Activated T-cell treated with anti-CD3 and anti-CD28 coated beads, Interleukin-2, amount 50 U/mL, for 24 hours (primary cell): ENCODE measurements at places on chromosomes 16 and 17.
A peak's percentile ranks its signal among the peaks of the same experiment; 100 is the strongest.

- peaks cover 20% of the 10 kb centered on the region for H3K4me1 ChIP-seq
- DNase-seq = peak; percentile 45
- H3K27me3 ChIP-seq = peaks cover 42% of the 10 kb centered on the region
- peaks cover 2% of the 10 kb centered on the region for H3K36me3 ChIP-seq
- peak overlapping the region; percentile 26 for H3K27ac ChIP-seq
Measured at GRCh38 chr16:2468233-2468724, 2.8 kb upstream of the NTN3 start.

GRCh38 chr16:49259330-49259729 is 22.3 kb downstream of the CBLN1 start:
- no peaks in the 10 kb centered on the region for H3K36me3 ChIP-seq
- H3K27me3 ChIP-seq = peaks cover 4% of the 10 kb centered on the region
- no peaks in the 10 kb centered on the region for H3K4me1 ChIP-seq
- H3K27ac ChIP-seq = no peak overlapping the region

GRCh38 chr16:31128711-31129567 is 6.6 kb downstream of the PRSS8 start:
- peak overlapping the region; percentile 65 for H3K27ac ChIP-seq
- H3K4me1 ChIP-seq = peaks cover 2% of the 10 kb centered on the region
- DNase-seq = no peak
- peaks cover 87% of the 10 kb centered on the region for H3K36me3 ChIP-seq

- H3K27ac ChIP-seq = no peak overlapping the region
- H3K27me3 ChIP-seq = no peaks in the 10 kb centered on the region
- DNase-seq = no peak
- peaks cover 31% of the 10 kb centered on the region for H3K36me3 ChIP-seq
- H3K4me3 ChIP-seq = no peak overlapping the region
Measured at GRCh38 chr16:495127-495748, 32.3 kb upstream of the CAPN15 start.

- H3K4me1 ChIP-seq = peaks cover 12% of the 10 kb centered on the region
- no peak overlapping the region for H3K4me3 ChIP-seq
- H3K27ac ChIP-seq = no peak overlapping the region
- no peak for DNase-seq
Measured at GRCh38 chr17:80224683-80225082, 4.5 kb downstream of the SLC26A11 start.

DNA sequence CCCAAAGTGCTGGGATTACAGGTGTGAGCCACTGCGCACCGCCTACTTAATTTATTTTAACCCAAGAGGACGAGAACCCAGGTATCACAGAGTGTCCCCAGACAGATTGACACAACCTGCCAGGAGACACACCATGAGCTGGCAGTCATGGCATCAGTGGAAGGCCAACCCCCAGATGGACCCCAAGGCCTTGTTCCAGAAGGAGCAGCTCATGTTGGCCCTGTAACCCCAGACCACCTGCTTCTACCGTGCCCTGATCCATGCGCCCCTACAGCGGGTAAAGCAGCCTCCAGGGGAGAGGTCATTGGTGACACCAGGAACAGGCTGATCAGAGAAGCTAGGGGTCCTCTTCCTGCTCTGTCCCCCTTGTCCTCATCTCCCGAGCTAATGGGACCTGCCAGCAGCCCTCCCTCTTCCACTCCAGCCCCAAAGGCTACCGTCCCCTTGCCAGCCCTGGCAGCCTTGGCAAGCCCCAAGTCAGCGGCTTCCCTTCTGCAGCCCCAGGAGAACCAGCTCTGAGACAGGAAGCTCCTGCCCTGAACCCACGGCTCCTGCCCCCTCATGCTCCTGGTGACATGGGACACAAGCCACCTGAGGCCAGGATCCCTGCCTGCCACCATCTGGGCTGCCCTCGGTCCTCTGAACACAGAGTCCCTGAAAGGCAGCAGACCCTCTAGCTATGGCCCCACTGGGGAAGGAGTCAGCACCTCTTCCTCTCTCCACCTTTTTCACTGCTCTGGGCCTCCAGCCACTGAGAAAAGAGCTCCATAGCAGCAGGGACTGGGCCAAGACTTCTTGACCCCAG is 6.3 kb downstream of the SULT1A1 start:
- no peak overlapping the region for H3K4me3 ChIP-seq
- no peaks in the 10 kb centered on the region for H3K4me1 ChIP-seq
- no peak overlapping the region for H3K27ac ChIP-seq
- H3K27me3 ChIP-seq = no peaks in the 10 kb centered on the region
- peaks cover 20% of the 10 kb centered on the region for H3K36me3 ChIP-seq

- no peak overlapping the region for H3K27ac ChIP-seq
- H3K36me3 ChIP-seq = peaks cover under 1% of the 10 kb centered on the region
- H3K4me3 ChIP-seq = no peak overlapping the region
Measured at GRCh38 chr17:3034578-3034920, 28.9 kb downstream of the OR1D5 start.

GRCh38 chr17:43832976-43833829 is at the start of gene MPP3:
Gene MPP3 (minus strand): TSS chr17:43833146. CDS start chr17:43831906, 1,240 bp downstream.
- peaks cover 56% of the 10 kb centered on the region for H3K27me3 ChIP-seq
- peak within 1 kb of the TSS; percentile 67 for H3K4me3 ChIP-seq
- no peaks in the 10 kb centered on the region for H3K36me3 ChIP-seq
- H3K27ac ChIP-seq = no peak within 1 kb of the TSS
- peak; percentile 56 for DNase-seq
- H3K4me1 ChIP-seq = peaks cover 22% of the 10 kb centered on the region

DNA sequence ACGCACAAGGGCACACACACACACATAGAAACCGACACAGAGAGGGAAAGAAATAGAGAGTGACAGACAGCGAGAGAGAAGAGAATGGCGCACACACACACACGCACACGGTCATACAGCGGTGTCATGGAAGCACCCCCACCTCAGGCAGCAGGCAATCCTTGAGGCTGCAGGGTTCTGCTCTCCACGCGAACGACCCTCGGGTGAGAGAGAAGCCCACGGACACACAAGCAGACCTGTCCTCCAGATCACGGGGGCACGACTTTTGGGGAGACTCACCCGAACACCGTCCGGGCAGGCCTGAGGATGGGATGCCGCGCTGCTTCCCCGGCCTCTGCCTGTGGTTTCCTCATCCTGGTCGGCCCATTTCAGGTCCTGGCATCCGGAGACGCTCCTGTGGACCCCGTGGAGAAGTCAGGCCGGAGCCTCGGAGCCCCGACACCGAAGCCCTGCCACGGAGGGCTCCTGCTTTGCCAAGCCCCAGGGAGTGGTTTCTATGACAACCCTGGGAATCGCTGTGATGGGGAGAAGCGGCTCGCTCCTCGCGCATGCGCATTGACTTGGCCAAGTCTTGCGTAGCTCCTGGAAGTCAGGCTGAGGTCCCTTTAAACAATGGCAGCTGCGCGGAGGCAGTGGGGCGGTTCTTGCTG is 118.2 kb upstream of the KCNJ18 start:
- H3K27ac ChIP-seq = no peak overlapping the region
- H3K4me3 ChIP-seq = peak overlapping the region; percentile 51
- peaks cover 20% of the 10 kb centered on the region for H3K27me3 ChIP-seq
- peak; percentile 53 for DNase-seq

- no peak for DNase-seq
- no peaks in the 10 kb centered on the region for H3K27me3 ChIP-seq
- H3K27ac ChIP-seq = peak overlapping the region; percentile 63
Measured at GRCh38 chr17:50487213-50488096, 8.8 kb downstream of the RSAD1 start.

- peak; percentile 40 for DNase-seq
- H3K36me3 ChIP-seq = no peaks in the 10 kb centered on the region
- no peak overlapping the region for H3K4me3 ChIP-seq
- peaks cover 22% of the 10 kb centered on the region for H3K27me3 ChIP-seq
- peak overlapping the region; percentile 24 for H3K27ac ChIP-seq
Measured at GRCh38 chr17:50213026-50214022, 11.9 kb upstream of the COL1A1 start.

- peaks cover 9% of the 10 kb centered on the region for H3K4me1 ChIP-seq
- no peak overlapping the region for H3K4me3 ChIP-seq
- no peak for DNase-seq
- H3K27ac ChIP-seq = peak overlapping the region; percentile 3
- H3K36me3 ChIP-seq = peaks cover 52% of the 10 kb centered on the region
Measured at GRCh38 chr16:14564323-14564722, 65.7 kb downstream of the PARN start.

GRCh38 chr16:53821957-53822625 is 118.1 kb downstream of the FTO start:
- no peaks in the 10 kb centered on the region for H3K27me3 ChIP-seq
- no peak overlapping the region for H3K4me3 ChIP-seq
- H3K27ac ChIP-seq = peak overlapping the region; percentile 24

- no peaks in the 10 kb centered on the region for H3K27me3 ChIP-seq
- H3K27ac ChIP-seq = no peak overlapping the region
- DNase-seq = no peak
- H3K36me3 ChIP-seq = peaks cover 59% of the 10 kb centered on the region
Measured at GRCh38 chr17:676060-676700, 38.5 kb downstream of the VPS53 start.

DNA sequence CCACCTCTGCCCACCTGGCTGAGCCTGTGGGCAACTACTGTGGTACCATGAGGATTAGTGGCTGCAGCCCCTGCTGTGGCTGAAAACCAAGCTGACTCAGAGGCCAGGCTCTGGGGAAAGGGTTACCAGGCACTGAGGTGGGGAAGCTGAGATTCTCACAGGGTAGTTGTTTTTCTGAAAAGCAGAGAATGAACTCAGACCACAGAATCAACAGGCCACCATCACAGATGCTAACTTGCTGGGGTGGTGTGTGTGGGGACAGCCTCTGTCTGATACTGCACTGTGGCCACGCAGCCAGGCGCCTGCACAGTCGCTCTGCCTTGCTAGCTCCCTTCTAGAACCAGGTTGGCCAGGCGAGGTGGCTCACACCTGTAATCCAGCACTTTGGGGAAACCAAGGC is 28.8 kb downstream of the NPLOC4 start:
- H3K27ac ChIP-seq = peak overlapping the region; percentile 72
- H3K27me3 ChIP-seq = no peaks in the 10 kb centered on the region
- H3K4me1 ChIP-seq = peaks cover 3% of the 10 kb centered on the region
- no peak for DNase-seq

- H3K27ac ChIP-seq = no peak overlapping the region
- H3K27me3 ChIP-seq = no peaks in the 10 kb centered on the region
- H3K4me1 ChIP-seq = no peaks in the 10 kb centered on the region
- H3K4me3 ChIP-seq = no peak overlapping the region
- H3K36me3 ChIP-seq = no peaks in the 10 kb centered on the region
- DNase-seq = no peak
Measured at GRCh38 chr16:73189136-73189535, 141.2 kb upstream of the ZFHX3 start.

- H3K36me3 ChIP-seq = no peaks in the 10 kb centered on the region
- peaks cover 7% of the 10 kb centered on the region for H3K4me1 ChIP-seq
- peak overlapping the region; percentile 13 for H3K4me3 ChIP-seq
- peaks cover 92% of the 10 kb centered on the region for H3K27me3 ChIP-seq
- H3K27ac ChIP-seq = no peak overlapping the region
- DNase-seq = no peak
Measured at GRCh38 chr17:38571833-38572668, 33.7 kb downstream of the SRCIN1 start.

GRCh38 chr17:37731056-37731455 is 13.8 kb downstream of the HNF1B start:
- H3K4me3 ChIP-seq = no peak overlapping the region
- DNase-seq = no peak
- H3K4me1 ChIP-seq = no peaks in the 10 kb centered on the region
- H3K27ac ChIP-seq = no peak overlapping the region

- no peak overlapping the region for H3K27ac ChIP-seq
- H3K27me3 ChIP-seq = no peaks in the 10 kb centered on the region
- H3K4me3 ChIP-seq = no peak overlapping the region
- H3K36me3 ChIP-seq = no peaks in the 10 kb centered on the region
- no peaks in the 10 kb centered on the region for H3K4me1 ChIP-seq
Measured at GRCh38 chr17:38464723-38465390, 36.6 kb downstream of the ARHGAP23 start.

GRCh38 chr17:70169709-70170597 is 621 bp downstream of the KCNJ2 start:
- H3K27ac ChIP-seq = no peak overlapping the region
- H3K4me1 ChIP-seq = peaks cover 20% of the 10 kb centered on the region
- peak; percentile 30 for DNase-seq
- H3K4me3 ChIP-seq = peak overlapping the region; percentile 66
- H3K36me3 ChIP-seq = no peaks in the 10 kb centered on the region

- peaks cover 57% of the 10 kb centered on the region for H3K4me1 ChIP-seq
- no peak for DNase-seq
- H3K36me3 ChIP-seq = peaks cover 61% of the 10 kb centered on the region
- no peaks in the 10 kb centered on the region for H3K27me3 ChIP-seq
Measured at GRCh38 chr17:18919963-18920362, 32.0 kb upstream of the SLC5A10 start.

GRCh38 chr16:70736465-70737376 is 50.9 kb upstream of the MTSS2 start:
- H3K36me3 ChIP-seq = peaks cover 61% of the 10 kb centered on the region
- H3K4me1 ChIP-seq = peaks cover 61% of the 10 kb centered on the region
- H3K27me3 ChIP-seq = no peaks in the 10 kb centered on the region
- H3K4me3 ChIP-seq = peak overlapping the region; percentile 72

GRCh38 chr17:32286518-32286900 is 20.9 kb downstream of the RHBDL3 start:
- H3K27ac ChIP-seq = no peak overlapping the region
- H3K4me3 ChIP-seq = no peak overlapping the region
- no peaks in the 10 kb centered on the region for H3K36me3 ChIP-seq
- no peaks in the 10 kb centered on the region for H3K4me1 ChIP-seq
- peaks cover 11% of the 10 kb centered on the region for H3K27me3 ChIP-seq

- no peak overlapping the region for H3K4me3 ChIP-seq
- no peak overlapping the region for H3K27ac ChIP-seq
- no peak for DNase-seq
- peaks cover 86% of the 10 kb centered on the region for H3K36me3 ChIP-seq
Measured at GRCh38 chr17:81621494-81622130, 15.3 kb downstream of the NPLOC4 start.

GRCh38 chr16:24908716-24909115 is 63.0 kb downstream of the SLC5A11 start:
- H3K4me1 ChIP-seq = peaks cover 3% of the 10 kb centered on the region
- no peak for DNase-seq
- no peaks in the 10 kb centered on the region for H3K27me3 ChIP-seq

GRCh38 chr16:46927273-46927672 is 43.1 kb downstream of the GPT2 start:
- peaks cover 37% of the 10 kb centered on the region for H3K36me3 ChIP-seq
- no peaks in the 10 kb centered on the region for H3K27me3 ChIP-seq
- peaks cover 4% of the 10 kb centered on the region for H3K4me1 ChIP-seq
- no peak for DNase-seq
- no peak overlapping the region for H3K4me3 ChIP-seq
- no peak overlapping the region for H3K27ac ChIP-seq

DNA sequence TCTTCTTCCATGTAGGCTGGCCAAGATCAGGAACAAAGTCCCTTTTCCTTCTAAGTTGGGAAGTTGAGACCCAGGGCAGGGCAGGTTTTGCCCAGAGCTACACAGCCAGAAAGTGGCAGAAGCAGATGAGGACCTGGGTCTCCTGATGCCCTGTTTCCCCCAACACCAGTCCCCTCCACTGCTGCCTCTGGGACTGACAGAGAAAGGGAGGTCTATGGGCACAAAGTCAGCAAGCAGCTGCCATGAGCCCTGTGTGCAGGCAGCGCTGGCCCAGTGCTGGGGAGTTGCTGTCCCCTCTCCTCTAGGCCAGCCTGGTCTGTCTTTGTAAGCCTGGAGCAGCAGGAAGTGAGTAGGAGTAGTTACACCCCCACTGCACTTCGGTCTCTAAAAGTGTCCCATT is 46.9 kb upstream of the NKD1 start:
- no peak for DNase-seq
- H3K27me3 ChIP-seq = no peaks in the 10 kb centered on the region
- H3K27ac ChIP-seq = no peak overlapping the region
- H3K4me1 ChIP-seq = no peaks in the 10 kb centered on the region
- no peaks in the 10 kb centered on the region for H3K36me3 ChIP-seq

GRCh38 chr16:3841729-3842508 is 38.6 kb downstream of the CREBBP start:
- H3K27ac ChIP-seq = peak overlapping the region; percentile 72
- H3K4me1 ChIP-seq = peaks cover 65% of the 10 kb centered on the region
- H3K36me3 ChIP-seq = peaks cover 32% of the 10 kb centered on the region
- no peaks in the 10 kb centered on the region for H3K27me3 ChIP-seq
